ENCODE measurements at places on chromosomes 13 and 19. TPM values are rescaled to one million over a fixed set of nuclear protein-coding genes. Genes with fewer than 3 reads are reported as not detected.

- no peak for DNase-seq
Measured at GRCh38 chr13:59730026-59730425, 433.7 kb downstream of the DIAPH3 start.

LIM2 gene
- total RNA-seq = not detected

DNA sequence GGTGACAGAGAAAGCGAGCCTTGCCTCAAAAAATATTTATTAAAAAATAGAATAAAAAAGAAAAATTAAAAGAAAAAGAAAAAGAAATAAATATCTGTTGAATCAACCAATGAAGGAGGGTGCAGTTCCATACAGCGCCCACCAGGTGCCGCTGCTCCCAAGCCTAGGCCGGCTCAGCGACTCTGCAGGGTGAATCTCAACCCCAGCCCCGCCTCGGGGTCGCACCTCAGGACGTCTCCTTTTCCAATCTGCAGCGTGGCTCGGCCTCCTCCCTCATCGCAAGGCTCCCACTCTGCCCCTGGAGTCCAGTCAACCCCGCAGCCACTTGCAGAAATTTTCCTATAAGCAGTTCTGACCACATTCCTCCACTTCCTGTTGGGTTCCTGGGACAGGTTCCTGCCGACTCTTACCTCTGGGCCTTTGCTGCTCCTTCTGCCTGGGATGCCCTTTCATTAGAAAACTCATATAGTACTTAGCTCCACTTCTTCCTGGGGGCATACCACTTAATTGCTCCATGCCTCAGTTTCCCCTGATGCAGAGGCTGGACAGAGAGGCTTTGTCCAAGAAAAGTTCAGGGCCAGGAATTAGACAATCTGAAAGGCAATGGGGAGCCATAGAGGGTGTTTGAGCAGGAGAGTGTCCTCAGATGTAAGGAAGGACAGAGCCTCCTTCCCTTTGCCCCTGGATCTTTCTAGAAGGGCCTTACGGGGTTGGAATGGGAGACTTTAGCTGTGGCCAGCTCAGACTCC is 24.3 kb downstream of the NFILZ start:
- peak; percentile 66 for DNase-seq

DNA sequence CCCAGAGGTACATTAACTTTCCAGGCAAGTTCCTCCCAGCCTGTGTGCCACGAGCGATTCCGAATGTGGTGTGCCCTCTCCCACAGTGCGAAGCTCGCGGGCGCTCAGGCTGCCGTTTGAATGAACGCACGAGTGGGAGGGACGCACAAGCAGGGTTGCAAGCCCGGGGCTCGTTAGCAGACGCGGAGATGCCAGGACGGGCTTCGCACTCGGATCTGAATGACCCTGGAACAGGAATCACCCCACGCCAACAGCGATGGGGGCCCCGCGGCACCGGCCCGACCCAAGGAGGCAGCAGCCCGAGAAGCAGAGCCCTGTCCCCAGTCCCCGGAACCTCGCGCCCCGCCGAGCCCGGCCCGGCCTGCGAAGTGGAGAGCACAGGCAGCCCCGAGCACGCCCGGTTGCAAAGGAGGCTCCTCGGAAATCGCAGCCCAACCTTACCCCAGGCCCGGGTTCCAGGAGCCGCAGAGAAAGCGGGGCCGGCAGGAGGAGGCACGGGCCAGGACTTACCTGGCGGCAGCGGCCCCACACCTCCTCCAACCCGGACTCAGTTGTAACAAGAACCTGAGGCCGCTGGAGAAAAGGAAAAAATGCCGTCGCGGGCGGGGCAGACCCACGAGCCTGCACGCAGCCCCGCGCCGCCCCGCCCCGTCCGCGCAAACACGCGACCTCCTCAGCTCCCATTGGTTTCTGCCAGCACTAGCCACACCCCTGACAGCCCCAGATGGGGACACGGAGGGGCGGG is at the start of gene SLC25A30:
TSS of gene SLC25A30 (minus strand) at position 584 of the 745 bp plus-strand sequence. CDS start 6,948 bp downstream, outside the sequence.
- peak; percentile 98 for DNase-seq

- no peak for DNase-seq
Measured at GRCh38 chr13:106033659-106034058, 501.8 kb downstream of the EFNB2 start.

GRCh38 chr13:91305652-91306051 is 41.8 kb upstream of the MIR17HG start:
- DNase-seq = no peak

GRCh38 chr13:37747071-37747612 is 122.4 kb downstream of the TRPC4 start:
- DNase-seq = no peak

GRCh38 chr13:100290165-100290801 is 201.4 kb downstream of the PCCA start:
- no peak for DNase-seq

DNA sequence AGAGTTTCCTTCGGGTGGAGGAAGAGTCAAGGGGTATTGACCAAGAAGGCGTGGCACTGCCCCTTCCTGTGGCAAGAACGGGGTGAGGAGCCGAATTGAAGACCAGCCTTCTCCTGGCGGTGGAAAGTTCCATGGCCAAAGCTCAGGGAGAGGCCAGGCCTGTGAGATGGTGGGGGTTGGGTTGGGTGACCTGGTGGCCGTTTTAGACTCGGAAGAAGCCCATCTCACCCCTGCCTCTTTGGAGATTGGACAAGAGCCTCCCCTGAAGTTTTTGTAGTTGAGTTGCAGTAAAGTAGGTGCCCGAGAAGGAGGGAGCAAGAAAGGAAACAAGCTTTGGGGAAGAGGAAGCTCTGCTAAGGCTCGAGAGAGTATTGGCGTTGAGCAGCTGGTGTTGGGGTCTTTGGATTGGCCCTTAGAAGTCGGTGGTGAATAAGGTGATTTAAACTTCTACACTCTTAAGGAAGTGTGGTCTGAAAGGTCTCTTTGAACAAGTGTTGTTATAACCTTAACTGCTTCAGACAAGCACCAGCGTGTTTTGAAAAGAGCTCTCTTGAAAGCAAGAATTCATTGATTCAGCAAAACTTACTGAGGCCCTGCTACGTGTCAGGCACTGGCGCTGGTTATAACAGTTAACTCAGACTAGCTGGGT is 964 bp downstream of the SPINT2 start:
- peak; percentile 75 for DNase-seq

DNA sequence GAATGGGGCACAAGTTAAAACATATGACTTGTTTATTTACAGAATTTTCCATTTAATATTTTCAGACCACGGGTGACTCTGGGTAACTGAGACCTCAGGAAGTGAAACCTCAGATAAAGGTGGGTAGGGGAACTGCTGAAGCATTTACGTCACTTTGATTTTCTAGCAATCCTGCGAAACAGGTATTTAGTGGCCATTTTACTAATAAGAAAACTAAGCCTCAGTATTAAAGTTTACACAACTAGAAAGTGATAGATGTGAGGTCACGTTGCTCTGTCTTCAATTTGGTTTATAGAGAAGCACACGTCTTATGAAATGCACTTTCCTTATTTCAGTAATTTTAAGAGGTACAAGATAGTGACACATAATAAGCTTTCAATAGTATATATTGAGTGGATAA is 402.8 kb downstream of the FGF9 start:
- no peak for DNase-seq

GRCh38 chr19:34310494-34310981 is 54.5 kb upstream of the GPI start:
- DNase-seq = no peak

COL4A1 gene
- total RNA-seq = 564 TPM

GRCh38 chr13:90943946-90944345 is 403.5 kb upstream of the MIR17HG start:
- DNase-seq = no peak

DNA sequence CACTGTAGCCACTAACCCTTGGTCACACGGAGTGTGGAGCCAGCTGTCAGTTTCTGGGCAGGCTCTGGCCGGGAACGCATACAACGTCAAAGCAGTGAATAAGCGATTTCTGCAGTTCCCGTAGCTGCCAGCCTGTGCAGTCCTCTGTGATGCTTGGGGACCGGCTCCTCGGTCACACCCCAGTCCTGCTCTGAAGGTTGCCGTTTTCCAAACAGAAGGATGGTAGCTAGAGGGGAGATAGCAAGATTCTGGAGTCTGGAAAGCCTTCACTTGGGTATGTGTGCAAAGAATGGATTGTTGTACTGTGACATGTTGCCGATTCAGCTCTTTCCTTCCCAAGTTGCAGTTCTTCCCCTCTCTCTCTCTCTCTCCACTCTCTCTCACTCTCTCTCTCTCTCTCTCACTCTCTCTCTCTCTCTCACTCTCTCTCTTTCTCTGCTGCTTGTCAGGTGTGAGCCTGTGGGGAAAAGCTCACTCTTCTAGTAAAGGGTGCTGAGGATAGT is 38.7 kb upstream of the C1QTNF9 start:
- DNase-seq = peak; percentile 86

- no peak for DNase-seq
Measured at GRCh38 chr19:709965-710571, 1.3 kb downstream of the PALM start.

GRCh38 chr13:102580552-102581169 is 16.1 kb upstream of the TPP2 start:
- no peak for DNase-seq

PRTN3 gene
- not detected for total RNA-seq

- no peak for DNase-seq
Measured at GRCh38 chr19:13097033-13097462, 5.6 kb downstream of the LYL1 start.

GRCh38 chr13:25062479-25062878 is 33.5 kb upstream of the PABPC3 start:
- DNase-seq = no peak

DNA sequence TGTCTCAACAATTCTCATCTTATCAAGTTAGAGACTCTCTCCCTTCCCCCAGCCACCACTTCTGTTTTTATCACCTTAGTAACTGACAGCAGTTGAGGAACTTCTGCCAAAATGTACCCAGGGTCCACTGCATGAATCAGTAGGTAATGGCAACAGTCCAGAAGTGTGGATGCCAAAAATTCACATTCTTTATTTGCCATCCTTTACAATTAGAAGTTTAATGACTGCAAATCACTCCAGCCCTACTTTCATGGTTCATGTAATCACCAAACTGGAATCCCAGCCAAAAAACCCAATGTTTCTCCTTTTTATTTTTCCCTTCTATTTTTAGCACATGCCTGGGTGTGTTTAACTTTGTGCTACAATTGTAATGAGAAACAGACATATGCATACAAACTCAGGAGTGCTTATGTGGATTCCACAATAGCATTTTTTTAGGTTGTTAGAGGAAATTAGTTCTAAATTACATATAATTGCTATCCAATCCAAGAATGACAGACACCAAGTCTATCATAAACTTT is 243.5 kb downstream of the RGCC start:
- no peak for DNase-seq

- peak; percentile 67 for DNase-seq
Measured at GRCh38 chr19:412356-413355, 3.7 kb upstream of the C2CD4C start.

DNA sequence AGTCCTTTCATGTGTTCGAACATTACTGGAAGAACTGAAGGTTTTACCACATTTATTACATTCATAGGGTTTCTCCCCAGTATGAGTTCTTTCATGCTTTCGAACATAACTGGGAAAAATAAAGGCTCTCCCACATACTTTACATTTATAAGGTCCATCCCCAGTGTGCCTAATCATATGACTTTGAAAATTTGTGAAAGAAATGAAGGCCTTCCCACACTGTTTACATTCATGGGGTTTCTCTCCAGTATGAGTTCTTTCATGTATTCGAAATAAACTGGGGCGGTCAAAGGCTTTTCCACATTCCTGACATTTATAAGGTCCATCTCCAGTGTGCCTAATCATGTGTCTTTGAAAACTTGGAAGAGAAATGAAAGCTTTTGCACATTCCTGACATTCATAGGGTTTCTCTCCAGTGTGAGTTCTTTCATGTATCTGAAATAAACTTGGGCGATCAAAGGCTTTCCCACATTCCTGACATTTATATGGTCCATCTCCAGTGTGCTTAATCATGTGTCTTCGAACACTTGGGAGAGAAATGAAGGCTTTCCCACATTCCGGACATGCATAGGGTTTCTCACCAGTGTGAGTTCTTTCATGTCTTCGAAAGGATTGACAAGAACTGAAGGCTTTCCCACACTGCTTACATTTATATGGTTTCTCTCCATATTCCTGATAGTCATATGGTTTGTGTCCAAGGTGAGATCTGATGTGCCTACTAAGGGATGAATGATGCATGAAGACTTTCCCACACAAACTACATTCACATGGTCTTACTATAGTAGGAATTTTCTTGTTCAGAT is 24.0 kb downstream of the ZNF564 start:
- DNase-seq = no peak

DDA1 gene
- total RNA-seq = 21.4 TPM

- no peak for DNase-seq
Measured at GRCh38 chr13:59495936-59496512, 667.7 kb downstream of the DIAPH3 start.

DNA sequence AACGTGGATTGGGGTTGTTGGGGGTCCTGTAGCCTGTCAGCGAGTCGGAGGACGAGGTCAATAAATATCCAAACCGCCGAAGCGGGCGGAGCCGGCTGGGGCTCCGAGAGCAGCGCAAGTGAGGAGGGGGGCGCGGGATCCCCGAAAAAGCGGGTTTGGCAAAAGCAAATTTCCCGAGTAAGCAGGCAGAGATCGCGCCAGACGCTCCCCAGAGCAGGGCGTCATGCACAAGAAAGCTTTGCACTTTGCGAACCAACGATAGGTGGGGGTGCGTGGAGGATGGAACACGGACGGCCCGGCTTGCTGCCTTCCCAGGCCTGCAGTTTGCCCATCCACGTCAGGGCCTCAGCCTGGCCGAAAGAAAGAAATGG is 754 bp upstream of the SIX5 start:
- no peak for DNase-seq

DNA sequence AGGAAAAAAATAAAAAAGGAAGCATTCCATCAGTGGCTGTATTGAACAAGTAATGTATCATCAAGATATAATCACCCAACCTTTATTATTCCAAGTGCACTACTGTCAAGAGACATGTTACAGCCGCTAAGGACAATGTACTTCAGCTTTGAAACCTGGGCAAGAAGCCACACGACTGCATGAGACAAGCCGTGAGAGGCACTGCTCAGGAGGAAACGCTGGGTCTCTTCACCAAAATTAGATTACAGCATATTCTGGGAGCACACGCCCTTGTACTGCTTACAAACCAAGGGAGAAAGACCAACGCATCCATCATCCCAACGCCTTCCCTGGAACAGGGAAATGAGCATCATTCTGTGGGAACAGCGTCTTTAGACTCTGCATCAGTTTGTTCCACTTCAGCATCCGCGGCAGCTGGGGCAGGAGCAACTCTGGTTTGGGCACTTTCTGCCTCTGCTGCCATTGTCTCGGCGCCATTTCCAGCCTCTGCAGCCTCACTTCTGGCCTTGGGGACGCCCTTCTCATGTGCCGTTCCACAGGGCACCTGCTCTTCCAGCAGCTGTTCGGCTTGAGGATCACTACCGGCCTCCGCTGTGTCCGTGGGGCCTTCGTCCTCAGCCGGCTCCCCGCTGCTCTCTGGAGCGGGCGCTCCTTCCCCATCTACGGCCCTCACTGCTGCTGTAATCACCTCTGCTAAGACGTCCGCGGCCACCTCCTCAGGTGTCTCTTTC is 22.4 kb upstream of the BRD4 start:
- DNase-seq = no peak

DNA sequence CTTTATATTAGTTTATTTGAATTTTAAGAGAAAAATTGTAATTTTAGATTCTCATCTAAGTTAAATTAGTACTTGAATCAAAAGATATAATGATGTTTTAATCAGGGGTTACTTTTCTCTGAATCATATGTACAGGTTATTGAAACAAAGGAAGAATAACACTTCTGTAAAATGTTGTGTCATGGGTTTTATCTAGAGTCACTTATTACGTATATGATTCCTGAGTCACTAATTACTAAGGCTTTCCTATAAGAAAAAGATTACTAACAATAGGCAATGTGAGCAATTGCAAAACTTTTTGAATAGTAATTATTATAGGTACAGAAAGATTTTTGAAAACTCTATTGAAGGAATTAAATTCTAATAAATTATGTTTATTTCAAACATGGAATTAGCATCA is 99.2 kb upstream of the KLF5 start:
- DNase-seq = no peak

KIR2DL4 gene
- not detected for total RNA-seq

Data from aorta (tissue), 5 donors.